ENCODE measurements at places on chromosomes 6 and 20.

GRCh38 chr6:75348882-75349261 is 64.3 kb upstream of the TMEM30A start:
- DNase-seq = no peak

GRCh38 chr6:7489376-7489775 is 52.1 kb upstream of the DSP start:
- DNase-seq = no peak

GRCh38 chr6:170536671-170537070 is 16.4 kb downstream of the PSMB1 start:
- no peak for DNase-seq

GRCh38 chr20:37378785-37379598 is 33.1 kb downstream of the SRC start:
- no peak for DNase-seq

DNA sequence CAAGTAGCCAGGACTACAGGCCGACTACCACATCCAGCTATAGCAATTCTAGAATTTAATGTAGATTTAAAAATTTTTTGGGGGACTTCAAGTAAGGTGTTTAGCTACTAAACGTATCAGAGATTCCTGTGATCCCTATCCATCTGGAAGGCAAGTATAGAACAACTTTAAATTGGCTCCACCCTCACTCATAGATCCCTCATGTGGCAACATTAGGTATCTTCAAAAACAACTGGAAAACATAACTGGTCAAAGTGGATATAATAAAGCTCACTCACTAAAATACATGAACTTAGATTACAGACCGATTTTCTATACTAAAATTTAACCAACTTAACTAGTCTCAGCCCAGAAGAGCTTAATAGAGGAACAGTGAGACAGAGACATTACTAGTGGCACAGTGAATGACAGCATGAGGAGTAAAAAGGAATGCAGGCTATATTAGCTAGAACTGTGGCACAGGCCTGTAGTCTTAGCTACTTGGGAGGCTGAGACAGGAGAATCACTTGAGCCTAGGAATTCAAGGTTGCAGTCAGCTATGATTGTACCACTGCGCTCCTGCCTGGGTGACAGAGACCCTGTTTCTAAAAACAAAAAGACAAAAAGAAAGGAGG is 14.7 kb downstream of the NUP153 start:
- DNase-seq = no peak

- DNase-seq = no peak
Observed at GRCh38 chr20:38573413-38573812, 7.6 kb upstream of the ADIG start.

GRCh38 chr6:9507136-9507895 is 907.6 kb downstream of the TFAP2A start:
- no peak for DNase-seq

DNA sequence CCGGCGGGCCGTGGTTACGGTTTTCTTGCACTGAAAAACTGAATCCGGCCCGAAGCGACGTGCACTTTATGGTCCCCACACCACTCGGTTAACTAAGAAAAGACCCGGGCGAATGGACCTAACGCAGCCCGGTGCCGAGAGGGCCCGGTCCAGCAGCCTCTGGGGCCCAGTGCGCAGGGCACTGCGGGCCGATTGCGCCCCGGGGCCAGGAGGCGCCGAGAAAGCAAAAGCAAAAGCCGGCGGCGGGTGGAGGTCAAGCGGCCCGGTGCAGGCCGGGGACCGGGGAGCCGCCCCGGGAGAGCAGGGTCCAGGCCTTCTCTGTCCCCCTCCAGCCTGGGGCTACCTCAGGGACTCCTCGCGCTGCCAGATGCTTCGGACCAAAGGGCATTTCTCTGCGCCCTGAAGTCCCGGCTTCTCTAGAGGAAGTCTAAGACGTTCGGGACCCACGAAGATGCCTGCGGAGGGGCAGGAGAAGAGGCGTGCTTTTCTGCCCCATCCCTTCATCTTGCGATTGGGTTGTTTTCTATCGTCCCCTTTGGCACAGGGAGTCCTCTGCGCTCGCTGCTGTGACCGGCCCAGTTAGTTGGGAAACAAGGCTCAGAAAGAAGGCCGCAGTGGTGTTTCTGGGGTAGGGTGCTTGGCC is 4.4 kb downstream of the FOXF2 start:
- no peak for DNase-seq

- no peak for DNase-seq
Observed at GRCh38 chr6:145372671-145373151, 362.6 kb downstream of the EPM2A start.

- no peak for DNase-seq
Observed at GRCh38 chr6:67854098-67854497, 781.0 kb upstream of the ADGRB3 start.

GRCh38 chr6:114740547-114740946 is 397.7 kb upstream of the HS3ST5 start:
- no peak for DNase-seq

GRCh38 chr6:131223416-131223815 is 88.1 kb downstream of the AKAP7 start:
- DNase-seq = no peak

- no peak for DNase-seq
Observed at GRCh38 chr6:156808287-156808686, 31.1 kb downstream of the ARID1B start.

GRCh38 chr6:158279615-158280014 is 32.6 kb upstream of the TULP4 start:
- DNase-seq = no peak

- DNase-seq = peak; percentile 48
Observed at GRCh38 chr6:143804835-143805239, 38.3 kb upstream of the LTV1 start.

GRCh38 chr6:31686483-31686882 is 5.6 kb upstream of the LY6G5C start:
- DNase-seq = no peak

DNA sequence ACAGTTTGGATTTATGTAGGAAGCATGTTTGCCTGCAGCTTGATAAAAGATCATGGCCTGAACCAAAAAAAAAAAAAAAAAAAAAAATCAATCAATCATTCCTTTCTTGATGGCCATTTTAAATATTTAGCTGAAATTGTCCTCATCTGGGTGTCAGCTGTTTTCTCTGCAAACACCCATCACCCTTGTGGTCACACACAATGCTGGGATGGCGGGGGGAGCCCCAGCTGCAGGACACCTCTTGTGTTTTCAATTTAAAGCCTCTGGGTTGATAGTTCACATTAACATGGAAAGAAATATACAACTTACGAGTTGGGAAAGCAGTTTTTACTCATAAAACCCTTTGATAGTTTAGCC is 160.4 kb downstream of the ZFP64 start:
- DNase-seq = no peak

GRCh38 chr6:133203344-133203697 is 37.8 kb upstream of the EYA4 start:
- DNase-seq = no peak

DNA sequence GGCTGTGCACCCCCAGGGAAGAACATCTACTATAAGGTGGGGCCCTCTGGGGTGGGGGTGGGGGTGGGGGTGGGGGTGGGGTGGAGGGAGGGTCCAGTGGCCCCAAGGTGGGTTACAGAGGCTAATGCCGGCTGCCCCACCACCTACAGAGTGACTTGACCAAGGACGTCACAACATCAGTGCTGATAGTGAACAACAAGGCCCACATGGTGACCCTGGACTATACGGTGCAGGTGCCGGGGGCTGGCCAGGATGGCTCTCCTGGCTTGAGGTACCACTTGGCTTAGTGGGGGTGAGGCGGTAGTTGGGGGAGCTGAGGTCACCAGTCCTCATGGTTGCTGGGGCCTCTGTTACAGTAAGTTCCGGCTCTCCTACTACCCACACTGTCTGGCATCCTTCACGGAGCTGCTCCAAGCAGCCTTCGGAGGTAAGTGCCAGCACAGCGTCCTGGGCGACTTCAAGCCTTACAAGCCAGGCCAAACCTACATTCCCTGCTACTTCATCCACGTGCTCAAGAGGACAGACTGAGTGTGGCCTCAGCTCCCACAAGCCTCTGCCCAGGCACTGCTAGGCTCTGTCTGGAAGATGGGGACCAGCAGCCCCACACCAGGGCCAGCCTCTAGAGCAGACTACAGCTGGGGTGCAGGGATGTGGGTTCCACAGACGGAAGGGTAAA is 2.8 kb downstream of the GNMT start:
- no peak for DNase-seq

DNA sequence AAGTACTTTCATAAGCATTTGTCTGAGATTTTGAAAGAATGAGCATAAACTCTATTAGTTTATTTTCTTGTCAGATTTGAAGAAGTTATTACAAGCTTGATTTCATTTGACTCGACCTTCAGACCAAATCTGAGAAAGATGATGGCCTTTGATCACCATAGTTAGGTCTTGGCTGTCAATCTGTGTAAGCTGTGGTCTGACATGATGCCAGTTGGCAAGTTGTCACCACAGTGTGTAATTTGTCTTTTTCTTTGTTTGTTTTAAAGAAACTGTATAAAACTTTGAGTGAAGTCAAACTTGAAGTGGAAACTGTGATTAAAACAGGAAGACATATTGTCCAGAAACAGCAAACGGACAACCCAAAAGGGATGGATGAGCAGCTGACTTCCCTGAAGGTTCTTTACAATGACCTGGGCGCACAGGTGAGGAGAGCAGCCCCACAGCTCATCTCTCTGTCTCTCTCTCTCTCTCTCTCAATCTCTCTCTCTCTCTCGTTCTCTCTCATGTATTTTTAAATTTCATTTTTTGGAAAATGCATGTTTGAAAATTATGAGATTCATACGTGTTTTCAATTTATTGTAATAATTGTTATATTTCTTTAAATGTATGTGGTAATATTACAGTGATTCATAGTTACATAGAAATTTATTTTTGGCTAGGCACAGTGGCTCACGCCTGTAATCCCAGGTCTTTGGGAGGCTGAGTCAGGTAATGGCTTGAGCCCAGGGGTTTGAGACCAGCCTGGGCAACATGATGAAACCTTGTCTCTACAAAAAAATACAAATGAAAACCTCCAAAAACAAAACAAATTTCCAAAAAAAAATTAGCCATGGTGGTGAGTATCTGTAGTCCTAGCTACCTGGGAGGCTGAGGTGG is 208.1 kb downstream of the UTRN start:
- no peak for DNase-seq

- DNase-seq = no peak
Observed at GRCh38 chr20:33309631-33310030, 26.6 kb downstream of the BPIFB1 start.

- no peak for DNase-seq
Observed at GRCh38 chr6:167787896-167788562, 38.7 kb upstream of the AFDN start.

- no peak for DNase-seq
Observed at GRCh38 chr6:119446115-119446554, 96.6 kb upstream of the MAN1A1 start.
